ENCODE measurements at places on chromosomes 2 and 18.

DNA sequence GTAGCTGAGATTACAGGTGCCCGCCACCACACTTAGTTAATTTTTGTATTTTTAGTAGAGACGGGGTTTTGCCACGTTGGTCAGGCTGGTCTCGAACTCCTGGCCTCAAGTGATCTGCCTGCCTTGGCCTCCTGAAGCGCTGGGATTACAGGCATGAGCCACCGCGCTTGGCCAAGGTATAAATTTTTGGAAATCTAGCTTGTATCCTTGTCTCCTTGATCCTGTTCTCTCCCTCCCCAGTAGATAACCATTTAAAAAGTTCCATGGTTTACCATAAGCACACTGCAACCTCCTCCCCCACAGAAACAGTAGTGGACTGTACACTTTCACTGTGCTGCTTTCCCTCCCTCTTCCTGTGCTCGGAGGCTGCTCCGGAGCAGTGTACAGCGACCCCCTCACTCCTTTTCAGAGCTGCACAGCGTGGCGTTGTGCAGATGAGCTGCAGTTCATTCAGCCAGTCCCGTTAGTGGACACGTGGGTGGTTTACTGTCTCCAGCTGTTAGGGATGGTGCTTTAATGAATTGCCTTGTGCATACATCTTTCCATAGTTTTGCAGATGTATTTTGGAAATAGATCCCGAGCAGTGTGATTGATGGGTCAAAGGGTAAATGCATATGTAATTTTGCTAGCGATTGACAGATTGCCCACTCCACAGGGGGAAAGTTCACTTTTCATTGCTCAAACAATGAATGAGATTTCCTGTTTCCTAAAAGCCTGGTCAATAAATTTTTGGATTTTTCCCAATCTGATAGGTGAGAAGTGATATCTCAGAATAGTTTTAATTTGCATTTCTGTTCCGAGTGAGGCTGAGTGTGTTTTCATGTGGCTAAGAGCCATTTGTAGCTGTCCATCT, 14.8 kb downstream of the ASB1 start:
- DNase-seq, result no peak

DNA sequence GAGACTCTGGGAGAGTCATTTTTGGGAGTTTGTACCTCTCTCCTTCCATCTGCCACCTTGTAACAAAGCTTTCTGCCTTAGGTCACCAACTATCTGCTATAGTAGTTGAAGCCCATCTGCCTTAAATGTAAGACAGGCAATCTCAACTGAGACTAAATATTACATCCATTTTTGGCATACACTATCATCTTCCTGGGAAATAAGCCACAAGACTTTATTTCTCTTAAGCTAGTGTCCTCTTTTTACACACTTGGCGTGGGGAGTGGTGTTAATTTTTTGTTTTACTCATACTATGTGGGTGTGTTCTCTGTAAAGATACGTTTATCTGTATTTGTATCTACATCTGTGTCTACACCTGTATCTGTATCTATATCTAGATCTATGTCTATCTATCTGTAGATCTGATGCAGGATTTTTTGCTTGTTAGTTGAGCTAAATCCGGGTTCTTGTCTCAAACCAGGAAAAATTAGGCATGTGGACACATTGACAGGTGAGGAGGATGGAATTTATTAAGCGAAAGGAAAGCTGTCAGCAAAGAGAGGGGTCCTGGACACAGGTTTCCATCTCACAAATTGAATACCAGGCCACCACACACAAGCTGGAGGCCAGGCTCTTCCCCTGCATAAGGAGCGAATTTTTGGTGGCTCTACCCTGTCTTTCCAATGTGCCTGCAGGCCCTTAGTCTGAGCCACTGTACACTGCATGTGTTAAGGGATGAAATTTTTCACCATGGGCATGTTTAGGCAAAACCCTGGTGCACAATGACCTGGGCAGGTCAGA, 64.8 kb upstream of the RND3 start:
- no peak for DNase-seq

- no peak for DNase-seq
These were observed 302.8 kb upstream of the CCDC68 start for GRCh38 chr18:55262021-55262560.

GRCh38 chr2:30766666-30767065, 40.6 kb downstream of the CAPN13 start:
- no peak for DNase-seq

DNA sequence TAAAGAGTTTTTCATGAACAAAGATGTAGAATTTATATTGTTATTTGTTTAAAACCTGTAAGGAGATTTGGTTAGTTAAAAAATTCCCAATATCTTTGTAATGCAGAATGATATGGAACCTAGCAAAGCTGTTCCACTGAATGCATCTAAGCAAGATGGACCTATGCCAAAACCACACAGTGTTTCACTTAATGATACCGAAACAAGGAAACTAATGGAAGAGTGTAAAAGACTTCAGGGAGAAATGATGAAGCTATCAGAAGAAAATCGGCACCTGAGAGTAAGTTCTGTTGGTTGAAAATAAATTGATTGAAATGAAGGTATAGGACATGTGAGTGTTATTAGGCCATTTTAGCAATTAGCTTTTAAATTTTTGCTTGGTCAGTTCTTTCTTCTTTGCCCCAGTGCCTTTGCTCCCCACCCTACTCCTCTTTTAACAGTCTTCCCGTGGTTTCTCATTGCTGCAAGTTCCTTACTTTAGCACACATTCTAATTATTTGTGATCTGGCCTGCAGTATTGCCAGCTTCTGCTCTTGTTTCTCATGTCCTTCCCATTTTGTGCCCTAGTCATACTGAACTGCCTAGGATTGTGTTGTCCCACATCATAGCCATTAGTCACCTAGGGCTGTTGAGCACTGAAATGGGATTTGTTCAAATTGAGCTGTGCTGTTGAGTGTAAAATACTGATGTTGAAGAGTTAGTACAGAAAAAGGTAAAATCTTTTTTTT, 36.6 kb downstream of the VAPA start:
- DNase-seq, result no peak

GRCh38 chr2:220036431-220036830, 409.0 kb downstream of the SLC4A3 start:
- no peak for DNase-seq
